Epithelial cell of esophagus (primary cell): ENCODE measurements at places on chromosomes 2 and 18.
A peak's percentile ranks its signal among the peaks of the same experiment; 100 is the strongest.

- DNase-seq, result no peak
Measured at GRCh38 chr18:26911840-26912239, 46.3 kb upstream of the AQP4 start.

GRCh38 chr2:217928324-217929181 is 74.2 kb downstream of the TNS1 start:
- DNase-seq, result no peak

GRCh38 chr18:7256618-7257425 is 25.9 kb downstream of the LRRC30 start:
- DNase-seq, result peak; percentile 4

- no peak for DNase-seq
Measured at GRCh38 chr2:21646345-21646744, 522.6 kb downstream of the TDRD15 start.

- no peak for DNase-seq
Measured at GRCh38 chr2:175904035-175904434, 98.0 kb downstream of the LNPK start.

DNA sequence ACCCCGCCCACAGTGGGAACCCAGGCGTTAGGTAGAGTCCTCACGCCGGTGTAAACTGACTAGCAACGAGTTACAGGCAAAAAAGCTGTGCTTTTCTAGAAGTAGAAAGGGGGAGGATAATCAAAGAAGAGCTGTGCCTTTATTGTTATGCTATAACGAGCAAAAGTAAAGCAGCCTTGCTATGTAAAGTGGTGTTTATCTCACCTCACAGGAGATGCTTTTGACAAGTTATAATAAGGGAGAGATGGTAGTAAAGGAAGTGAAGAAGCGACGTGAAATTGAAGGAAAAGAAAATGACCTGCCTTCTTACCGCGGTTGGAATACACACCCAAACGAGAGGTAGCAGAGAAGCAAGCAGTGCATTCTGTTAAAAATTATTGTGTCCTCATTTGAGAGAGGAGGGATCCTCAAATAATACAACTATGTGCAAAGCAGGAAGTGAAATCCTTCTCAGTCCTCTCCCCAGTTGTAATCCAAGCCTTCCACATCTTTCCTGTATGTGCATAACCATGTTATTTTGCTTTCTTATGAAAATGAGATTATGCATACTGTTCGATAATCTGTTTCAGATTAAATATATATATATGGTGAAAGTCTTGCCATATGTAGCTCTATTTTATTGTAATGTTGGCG is 962 bp downstream of the TANK start:
- no peak for DNase-seq

DNA sequence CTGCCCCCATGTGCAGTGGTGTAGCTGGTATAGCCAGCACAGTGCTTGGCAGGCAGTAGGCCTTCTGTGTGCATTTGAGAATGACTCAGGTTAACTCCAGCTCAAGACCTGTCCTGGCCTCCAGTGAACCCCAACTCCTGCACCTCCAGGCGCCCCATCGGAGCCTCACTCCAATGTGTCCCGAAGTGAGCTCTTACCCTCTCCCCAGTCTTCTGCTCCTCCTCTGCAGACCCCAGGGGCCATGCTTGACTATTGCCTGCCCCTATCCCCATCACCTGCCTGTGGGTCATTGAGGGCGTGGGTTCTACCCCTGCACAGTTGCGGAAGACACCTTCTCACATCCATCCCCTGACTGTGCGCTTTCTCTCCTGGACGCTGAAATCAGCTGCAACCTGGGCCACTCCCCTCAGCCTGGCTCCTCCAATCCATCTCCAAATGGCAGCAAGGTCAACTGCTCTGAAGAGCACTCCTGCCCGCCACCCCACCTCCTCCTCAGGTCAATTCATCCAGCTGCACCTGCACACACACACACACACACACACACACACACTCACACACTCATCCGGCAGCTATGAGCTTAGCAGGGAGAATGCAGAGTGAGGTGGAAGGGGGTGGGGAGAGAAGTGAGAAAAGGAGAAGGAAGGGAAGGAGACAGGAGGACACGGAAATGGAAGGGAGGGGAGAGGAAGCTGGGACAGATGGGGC is 130.3 kb upstream of the GLI2 start:
- no peak for DNase-seq

DNA sequence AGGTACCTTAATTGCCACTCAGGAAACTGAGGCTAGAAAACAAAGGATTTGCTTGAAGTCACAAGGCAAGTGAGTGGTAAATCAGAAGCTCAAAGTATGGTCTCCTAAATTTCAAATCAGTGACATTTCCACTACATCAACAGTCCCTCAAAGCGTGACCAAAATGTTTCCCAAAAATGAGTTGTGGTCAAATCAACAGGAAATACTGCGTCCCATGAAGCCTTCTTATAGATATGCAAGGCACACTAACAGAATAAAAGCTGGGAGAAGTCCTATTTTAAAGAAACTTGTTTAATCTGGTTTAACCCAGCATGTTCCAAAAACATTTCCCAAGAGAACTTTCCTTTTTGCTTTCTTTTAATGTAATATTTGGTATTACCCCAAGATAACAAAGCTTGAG is 249.4 kb downstream of the EXOC6B start:
- DNase-seq, result no peak

DNA sequence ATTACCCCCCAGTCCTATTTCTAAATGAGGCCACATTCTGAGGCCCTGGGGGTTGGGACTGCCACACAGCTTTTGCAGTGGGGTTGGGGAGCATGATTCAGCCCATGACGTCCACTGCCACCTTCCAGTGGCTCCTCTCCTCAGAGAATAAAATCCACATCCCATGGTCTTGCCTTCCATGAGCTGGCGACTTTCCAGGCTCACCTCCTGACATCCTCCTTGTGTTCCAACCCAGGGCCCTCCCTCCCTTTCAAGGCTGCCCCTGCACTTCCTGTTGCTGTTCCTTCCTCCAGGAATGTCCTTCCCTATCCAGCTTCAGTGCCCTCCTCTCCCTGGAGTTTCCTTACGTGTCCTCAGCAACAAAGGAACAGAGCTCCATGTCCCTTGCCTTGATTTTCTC is 187.3 kb upstream of the ID2 start:
- DNase-seq, result no peak

DNA sequence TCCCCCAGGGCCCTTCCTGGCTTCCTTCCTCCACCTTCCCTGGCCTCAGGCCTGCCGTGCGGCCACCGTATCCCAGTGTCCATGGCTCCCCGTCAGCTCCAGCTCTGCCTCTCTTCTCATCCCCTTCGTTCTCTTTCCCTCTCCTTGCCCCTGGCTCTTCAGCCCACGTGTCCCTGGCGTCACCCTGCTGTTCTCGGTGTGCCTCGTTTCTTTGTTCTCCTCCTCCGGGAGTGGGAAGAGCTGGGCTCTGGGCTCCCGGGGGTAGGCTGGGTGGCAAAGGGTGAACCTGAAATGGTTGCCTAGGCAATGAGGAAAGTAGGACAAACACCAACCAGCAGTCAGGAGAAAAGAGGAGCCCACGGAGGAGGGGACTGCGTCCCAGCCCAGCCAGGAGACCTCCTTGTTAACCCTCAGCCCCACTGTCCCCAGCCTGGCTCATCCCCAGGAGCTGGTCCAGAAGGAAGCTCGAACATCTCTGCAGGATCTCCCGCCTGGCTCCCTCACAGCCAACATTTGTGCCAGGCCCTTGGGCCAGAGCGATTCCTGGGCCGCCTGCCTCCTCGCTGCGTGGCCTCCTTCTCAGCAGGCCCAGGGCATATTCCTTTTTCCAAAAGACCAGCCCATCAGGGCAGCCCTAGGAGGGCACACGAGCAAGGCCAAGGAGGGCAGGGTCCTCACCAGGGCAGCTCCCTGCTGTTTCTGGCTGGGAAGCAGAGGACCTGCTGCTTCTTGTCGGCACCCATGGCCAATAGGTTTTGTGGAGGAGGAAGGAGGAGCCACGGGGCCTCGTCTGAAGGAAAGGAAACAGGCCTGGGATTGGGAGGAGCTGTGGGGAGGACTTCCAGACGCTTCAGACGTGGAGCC is 30.9 kb upstream of the DNMT3A start:
- DNase-seq, result peak; percentile 29

GRCh38 chr2:173963323-173963816 is 1.8 kb downstream of the SP3 start:
- DNase-seq, result peak; percentile 68

GRCh38 chr2:29035016-29035745 is 39.1 kb downstream of the PCARE start:
- no peak for DNase-seq

DNA sequence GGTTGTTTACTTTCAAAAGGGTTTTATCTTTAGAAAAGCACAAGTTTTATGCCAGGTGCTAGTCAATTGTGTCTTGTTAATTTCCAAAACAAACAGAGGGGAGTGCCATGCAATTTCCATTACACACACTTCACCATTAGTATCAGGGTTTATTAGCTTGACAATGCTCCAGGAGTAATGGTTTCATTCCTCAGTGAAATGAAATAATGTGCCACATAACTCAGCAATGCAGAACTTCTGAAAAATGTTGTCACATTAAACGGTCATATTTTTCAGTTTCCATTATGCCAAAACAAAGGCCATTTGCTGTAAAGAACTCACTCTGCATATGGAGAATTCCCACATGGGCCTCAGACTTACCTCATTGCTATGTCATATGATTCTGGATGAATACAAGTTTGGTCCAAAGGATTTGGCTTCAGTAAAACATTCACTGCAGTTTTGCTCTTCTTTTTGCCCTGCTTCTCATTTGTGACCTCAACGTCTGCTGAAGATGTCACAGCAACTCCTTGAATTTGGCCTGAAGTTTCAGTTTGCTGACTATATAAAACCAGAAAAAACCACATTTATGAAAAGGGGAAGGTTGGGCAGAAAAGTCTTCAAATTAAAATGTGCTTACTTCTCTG is 198.2 kb downstream of the SRBD1 start:
- no peak for DNase-seq
